Right ventricle myocardium inferior (tissue), 1 donor: ENCODE measurements at places on chromosomes 2 and 18. TPM values are rescaled to one million over a fixed set of nuclear protein-coding genes. Genes with fewer than 3 reads are reported as not detected.

HOXD13 gene
- not detected for total RNA-seq

- DNase-seq = peak; percentile 53
Observed at GRCh38 chr2:120880381-120880780, 144.7 kb downstream of the GLI2 start.

- no peak for DNase-seq
Observed at GRCh38 chr2:128374711-128375413, 56.2 kb upstream of the HS6ST1 start.

CHRND gene
- total RNA-seq = not detected

DNA sequence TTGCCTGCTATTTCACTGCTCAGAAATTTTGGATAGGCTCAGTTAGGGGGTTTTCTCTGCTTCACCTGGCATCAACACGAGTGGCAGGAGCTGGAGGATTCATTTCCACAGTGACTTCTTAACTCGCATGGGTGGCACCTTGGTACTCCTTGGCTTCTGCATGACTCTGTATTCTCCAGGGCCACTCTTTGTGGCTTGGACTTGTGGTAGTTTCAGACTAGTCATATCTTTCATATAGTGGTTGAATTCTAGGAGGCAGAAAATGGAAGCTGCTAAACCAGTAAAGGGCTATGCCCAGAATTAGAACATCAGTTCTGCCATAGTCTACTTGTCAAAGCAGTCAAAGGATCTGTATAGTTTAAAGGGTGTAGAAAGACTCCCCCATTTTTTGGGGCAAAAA lies 6.8 kb downstream of the MAIP1 start:
- no peak for DNase-seq

DNA sequence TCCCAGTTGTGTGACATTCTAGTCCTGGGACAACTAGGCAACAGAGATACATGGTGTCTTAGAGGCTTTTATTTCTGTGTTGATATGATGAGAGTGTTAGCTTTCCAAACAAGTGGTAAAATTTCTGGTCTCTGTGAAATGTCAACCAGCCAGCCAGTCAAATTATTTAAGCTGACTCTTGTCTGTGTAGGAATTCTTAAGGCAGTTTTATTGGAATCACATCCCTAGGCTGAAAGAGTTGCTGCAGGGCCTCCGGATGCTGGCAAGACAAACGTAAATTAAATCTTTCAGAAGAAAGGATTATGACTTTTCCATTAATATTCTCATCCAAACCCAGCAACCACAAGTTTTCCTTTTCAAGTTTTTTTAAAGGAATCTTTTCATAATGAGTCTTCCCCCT lies 44.6 kb downstream of the SERPINB7 start:
- no peak for DNase-seq

DNA sequence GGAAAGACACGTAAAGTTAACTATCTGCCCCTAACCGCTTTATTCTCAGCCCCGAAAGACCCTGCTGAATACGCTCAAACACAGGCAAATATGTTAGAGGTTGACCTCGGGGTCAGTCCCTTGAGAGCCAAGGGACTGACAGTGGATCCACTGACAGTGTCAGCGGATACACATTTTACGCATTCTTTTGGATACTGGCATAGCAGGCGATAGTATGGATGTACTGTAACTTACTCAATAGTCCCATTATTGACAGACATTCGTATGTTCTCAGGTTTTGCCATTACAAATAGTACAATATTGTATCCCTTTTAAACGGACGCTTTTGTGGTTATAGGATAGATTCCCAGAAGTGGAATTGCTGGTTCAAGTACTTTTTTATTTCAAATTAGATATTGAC lies 13.4 kb downstream of the ATP6V1B1 start:
- DNase-seq = no peak

DNA sequence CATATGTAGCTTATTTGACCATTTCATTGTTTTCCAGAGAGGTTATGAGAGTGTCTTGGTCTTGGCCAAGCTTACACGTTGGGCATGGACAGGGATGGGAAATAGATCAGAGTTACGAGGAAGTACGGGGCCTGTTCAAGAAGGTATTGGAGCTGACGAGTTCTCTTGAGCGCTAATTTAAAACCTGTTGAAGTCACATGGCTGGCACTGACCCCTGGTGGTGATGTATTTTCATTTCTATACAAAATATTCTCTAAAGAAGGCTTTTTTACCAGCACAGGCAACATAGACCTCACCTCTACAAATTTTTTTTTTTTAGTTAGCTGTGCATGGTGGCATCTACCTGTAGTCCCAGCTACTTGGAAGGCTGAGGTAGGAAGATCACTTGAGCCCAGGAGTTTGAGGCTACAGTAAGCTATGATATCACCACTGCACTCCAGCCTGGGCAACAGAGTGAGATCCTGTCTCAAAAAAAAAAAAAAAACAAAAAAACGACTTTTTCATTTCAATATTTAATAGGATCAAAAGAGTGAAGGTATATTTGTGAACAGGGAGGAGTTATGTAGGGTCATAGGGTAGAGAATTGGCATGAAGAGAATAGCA lies 19.6 kb downstream of the UGP2 start:
- no peak for DNase-seq

MROH2A gene
- not detected for total RNA-seq
